ENCODE measurements at places on chromosomes 11 and 22. TPM values are rescaled to one million over a fixed set of nuclear protein-coding genes. Genes with fewer than 3 reads are reported as not detected.

KRTAP5-7 gene
- total RNA-seq = not detected

FREY1 gene
- not detected for total RNA-seq

SYNGR1 gene
- total RNA-seq = 16.8 TPM

KCTD14 gene
- total RNA-seq = 0.47 TPM

KRTAP5-2 gene
- not detected for total RNA-seq

GRIA4 gene
- total RNA-seq = not detected

PRSS23 gene
- 410 TPM for total RNA-seq

LINC01488 gene
- total RNA-seq = not detected

OR8B8 gene
- total RNA-seq = not detected

VPREB3 gene
- not detected for total RNA-seq

OR51E2 gene
- 0.10 TPM for total RNA-seq

AASDHPPT gene
- 49.1 TPM for total RNA-seq

CLCF1 gene
- 12.6 TPM for total RNA-seq

PRRG4 gene
- total RNA-seq = not detected

MS4A6A gene
- not detected for total RNA-seq

HMBS gene
- total RNA-seq = 42.5 TPM

Data from HFFc6 (cell line).